ENCODE measurements at places on chromosomes 11 and 22.

- no peak for DNase-seq
Measured at GRCh38 chr11:75823415-75823814, 8.4 kb downstream of the UVRAG start.

GRCh38 chr11:11980841-11981308 is 27.6 kb downstream of the DKK3 start:
- DNase-seq = no peak

GRCh38 chr11:125938418-125938817 is 7.4 kb upstream of the VSIG10L2 start:
- DNase-seq = no peak

GRCh38 chr11:124278261-124278660 is 22.1 kb downstream of the OR8G5 start:
- no peak for DNase-seq

- peak; percentile 18 for DNase-seq
Measured at GRCh38 chr22:35921777-35922176, 106.8 kb downstream of the RBFOX2 start.

- DNase-seq = no peak
Measured at GRCh38 chr11:36501236-36501635, 8.8 kb downstream of the TRAF6 start.

DNA sequence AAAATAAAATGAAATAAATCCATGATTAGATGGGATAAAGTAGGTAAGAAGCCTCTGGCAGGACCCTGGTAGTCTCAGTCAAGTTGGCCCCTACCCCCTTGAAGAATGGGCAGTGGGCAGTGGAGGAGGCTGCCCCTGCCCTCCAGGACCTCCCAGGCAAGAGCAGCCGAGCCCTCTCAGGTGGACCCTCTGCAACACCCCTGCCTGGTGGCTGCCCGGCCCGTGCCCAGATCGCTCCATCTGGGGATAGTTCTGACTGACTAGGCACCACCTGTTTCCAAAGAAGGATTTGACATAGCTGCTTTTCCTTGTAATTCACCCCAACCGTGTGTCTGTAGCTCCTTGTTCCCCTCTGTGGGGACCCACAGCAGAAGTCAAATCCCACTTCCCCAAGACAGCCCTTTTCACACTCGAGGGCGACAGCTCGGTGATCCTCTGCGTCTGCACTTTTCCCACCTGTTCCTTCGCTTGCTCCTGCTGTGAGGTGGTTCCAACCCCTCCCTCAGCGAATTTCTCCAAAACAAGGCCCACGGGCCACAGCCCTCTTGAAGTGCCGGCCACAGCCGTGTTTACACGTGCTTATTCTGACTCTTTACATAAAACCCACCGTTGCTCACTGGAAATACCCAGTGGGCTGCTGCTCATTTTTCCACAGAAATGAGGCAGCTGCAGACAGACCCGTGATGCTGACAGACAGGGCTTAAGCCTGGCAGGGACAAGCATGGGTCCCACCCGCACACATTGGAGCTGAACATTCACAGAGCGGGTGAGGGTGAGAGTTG is 5.5 kb upstream of the TMPRSS13 start:
- DNase-seq = no peak

- no peak for DNase-seq
Measured at GRCh38 chr11:72305891-72306585, 62.1 kb upstream of the PHOX2A start.
